Left lung (tissue), 14 donors: ENCODE measurements at places on chromosomes 3 and 15. TPM values are rescaled to one million over a fixed set of nuclear protein-coding genes. Genes with fewer than 3 reads are reported as not detected.

DNA sequence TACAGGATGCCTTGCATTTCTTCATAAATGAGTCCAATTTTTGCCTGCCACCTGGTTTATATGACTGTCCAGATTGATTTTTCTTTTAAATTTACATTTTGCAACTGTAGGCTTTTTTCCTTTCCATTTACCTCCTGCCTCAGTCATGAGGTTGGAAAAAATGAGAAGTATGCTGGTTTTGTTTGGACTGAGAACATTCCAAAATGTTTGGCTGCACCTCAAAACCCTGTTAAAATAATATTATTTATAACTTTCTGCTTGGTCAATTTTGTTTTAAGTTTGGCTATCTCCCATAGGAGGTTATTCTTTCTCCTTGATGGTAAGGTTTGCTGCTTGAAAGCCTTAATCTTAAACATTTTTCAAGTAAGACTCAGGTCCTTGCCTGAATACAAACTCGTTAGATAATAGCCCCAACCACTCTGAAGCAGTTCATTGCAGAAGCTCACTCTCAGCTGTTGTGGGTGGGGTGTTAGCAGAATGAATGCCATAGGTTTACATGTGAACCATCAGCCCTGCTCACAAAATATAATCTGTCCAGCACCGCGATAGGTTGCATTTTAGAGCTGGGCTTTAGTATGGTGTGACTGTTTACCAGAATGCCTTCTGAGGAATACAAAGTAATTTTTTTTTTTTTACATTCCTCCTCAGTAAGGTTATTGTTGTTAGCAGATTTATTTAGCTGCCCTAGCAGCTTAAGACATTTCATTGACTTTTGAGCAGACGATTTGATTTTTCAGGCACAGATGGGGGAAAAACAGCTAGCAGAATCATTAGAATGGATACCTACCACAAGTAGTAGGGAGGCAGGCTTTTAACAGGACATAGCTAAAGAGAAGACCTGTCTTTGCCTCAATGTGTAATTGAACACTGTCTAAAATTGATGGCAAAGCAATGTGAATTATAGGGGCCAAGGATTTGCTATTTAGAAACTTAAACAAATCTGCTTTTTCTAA is 630.8 kb upstream of the KCNMB2 start:
- H3K4me1 ChIP-seq: peaks cover 11% of the 10 kb centered on the region
- DNase-seq: no peak
- H3K4me3 ChIP-seq: no peak overlapping the region
- no peaks in the 10 kb centered on the region for H3K36me3 ChIP-seq
- no peaks in the 10 kb centered on the region for H3K27me3 ChIP-seq
- H3K27ac ChIP-seq: peak overlapping the region; percentile 57

DNA sequence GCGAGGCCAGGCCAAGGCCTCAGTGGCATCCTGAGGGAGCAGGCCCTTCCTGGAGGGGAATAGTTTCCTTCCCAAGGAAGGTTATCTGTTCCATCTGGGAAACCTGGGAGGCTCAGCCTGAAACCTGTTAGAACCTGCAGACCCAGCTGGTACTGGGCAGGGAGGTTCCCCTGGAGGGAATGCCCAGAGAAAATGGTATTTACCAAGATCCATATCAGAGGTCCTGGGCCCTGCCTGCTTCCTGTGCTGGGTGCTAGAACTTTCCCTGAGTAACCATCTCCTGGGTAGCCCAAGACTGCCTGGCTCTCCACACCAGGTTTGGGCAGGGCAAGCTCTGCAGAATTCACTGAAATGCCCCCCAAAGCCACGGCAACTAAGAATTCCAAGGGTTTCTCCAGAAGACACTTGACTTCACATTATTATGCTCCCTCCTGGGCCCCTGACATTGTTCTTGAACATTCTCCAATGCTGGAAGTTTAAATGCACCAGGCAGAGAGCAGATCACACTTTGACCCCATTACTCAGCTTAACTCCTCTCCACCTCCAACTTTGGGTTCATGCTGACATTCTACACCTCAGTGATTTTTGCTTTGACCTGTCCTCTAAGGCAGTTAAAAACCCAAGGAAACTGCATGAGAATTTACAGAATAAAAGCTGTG is 2.0 kb downstream of the CA12 start:
- DNase-seq: no peak
- H3K27ac ChIP-seq: no peak overlapping the region
- no peaks in the 10 kb centered on the region for H3K36me3 ChIP-seq
- H3K4me1 ChIP-seq: peaks cover 6% of the 10 kb centered on the region

DNA sequence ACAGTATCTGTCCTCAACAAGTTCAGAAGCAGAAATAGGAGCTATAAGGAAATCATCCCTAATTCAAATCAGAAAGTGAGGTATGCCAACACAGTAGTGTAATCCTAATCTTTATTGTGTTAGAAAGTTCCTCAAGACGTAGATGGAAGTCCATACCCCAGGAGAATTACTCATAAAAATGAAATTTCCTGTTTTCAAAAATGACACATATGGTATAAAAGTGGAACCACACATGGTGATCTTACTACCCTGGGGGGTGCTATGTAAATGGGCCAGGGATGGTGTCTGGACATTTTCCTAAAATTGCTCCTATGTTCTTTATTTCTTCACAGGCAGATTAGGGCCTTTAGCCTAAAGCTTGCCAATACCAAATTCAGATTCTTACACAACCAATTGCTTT is 204.1 kb downstream of the ARRDC4 start:
- no peak for DNase-seq
- no peaks in the 10 kb centered on the region for H3K36me3 ChIP-seq
- H3K27me3 ChIP-seq: no peaks in the 10 kb centered on the region
- H3K4me3 ChIP-seq: no peak overlapping the region
- H3K27ac ChIP-seq: no peak overlapping the region
- H3K4me1 ChIP-seq: peaks cover 10% of the 10 kb centered on the region

DNA sequence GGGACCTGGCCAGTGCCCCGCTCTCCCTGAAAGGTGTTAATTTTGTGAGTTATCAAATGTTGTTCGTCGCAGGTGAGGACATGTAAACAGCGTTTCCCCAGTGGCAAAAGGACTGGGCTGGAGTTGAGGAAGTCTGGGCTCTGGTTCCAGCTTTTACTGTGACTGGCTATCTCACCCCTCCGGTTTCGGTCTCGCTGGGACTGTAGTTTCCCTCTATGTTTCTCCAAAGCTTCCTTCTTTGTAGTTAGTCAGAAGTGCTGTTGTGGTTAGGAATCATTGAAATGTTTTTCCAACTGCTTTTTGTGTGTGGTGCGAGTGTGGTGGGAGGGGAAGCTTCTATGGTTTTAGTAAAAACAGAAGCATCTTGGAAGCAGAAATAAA is 990 bp upstream of the CLDN1 start:
- peak overlapping the region; percentile 40 for H3K4me3 ChIP-seq
- H3K27me3 ChIP-seq: peaks cover 25% of the 10 kb centered on the region
- DNase-seq: no peak

- no peaks in the 10 kb centered on the region for H3K27me3 ChIP-seq
- DNase-seq: peak; percentile 25
- peaks cover 16% of the 10 kb centered on the region for H3K4me1 ChIP-seq
Observed at GRCh38 chr15:41417418-41418195, 712 bp downstream of the RTF1 start.

DNA sequence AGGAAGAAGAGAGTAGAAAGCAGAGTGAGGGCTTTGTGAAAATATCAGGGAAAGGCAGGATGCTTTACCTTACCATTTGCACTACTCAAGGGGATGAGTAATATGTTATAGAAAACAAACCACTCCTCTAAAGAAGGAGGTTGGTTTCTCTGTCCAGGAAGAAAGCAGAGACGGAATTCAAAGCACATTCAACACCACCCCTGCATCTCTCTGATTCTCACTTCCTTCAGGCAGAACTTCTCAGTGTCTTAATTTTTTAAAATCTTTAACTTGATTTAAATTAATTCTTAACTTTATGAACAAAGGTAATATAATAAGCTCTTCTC is 82.4 kb downstream of the NR2F2 start:
- H3K27me3 ChIP-seq: peaks cover 100% of the 10 kb centered on the region
- no peak overlapping the region for H3K27ac ChIP-seq
- DNase-seq: no peak
- H3K4me3 ChIP-seq: no peak overlapping the region
- peaks cover 14% of the 10 kb centered on the region for H3K4me1 ChIP-seq

DNA sequence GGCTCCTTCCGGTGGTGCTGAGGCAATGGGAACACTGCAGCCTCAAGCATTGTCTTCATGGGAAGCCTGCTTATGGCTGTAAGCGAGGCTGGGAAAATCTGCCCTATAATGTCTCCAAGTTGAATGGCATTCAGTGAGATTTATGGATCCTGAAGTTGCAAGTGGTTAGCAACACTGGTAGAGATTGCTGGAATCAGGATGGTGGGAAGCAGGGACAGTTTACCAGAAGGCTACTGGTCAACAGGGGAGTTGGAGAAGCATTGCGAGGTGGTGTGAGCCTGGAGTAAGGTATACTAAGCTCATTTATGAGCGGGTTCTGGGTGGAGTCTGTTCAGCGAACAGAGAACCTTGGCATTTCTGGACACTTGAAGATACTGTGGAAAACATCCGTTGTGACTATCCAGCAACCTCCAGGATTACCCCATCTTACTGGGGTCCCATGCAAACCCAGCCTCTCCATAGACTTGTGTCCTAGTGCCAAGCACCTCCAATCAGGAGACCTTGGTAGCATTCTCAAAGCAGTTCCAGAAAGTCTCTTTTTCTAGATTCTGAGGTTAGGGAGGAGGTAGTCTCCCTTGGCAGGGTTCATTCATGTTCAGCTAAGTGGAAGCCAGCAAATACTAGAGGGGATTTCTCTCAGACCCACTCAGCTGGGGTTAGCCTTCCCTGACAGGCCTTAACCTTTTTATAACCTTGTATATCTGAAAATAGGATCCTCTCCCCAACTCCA is 7.3 kb downstream of the RPSA start:
- H3K27ac ChIP-seq: no peak overlapping the region
- DNase-seq: no peak
- peaks cover 61% of the 10 kb centered on the region for H3K36me3 ChIP-seq
- H3K27me3 ChIP-seq: no peaks in the 10 kb centered on the region
- H3K4me3 ChIP-seq: no peak overlapping the region

- DNase-seq: no peak
- H3K4me1 ChIP-seq: no peaks in the 10 kb centered on the region
- H3K36me3 ChIP-seq: no peaks in the 10 kb centered on the region
- no peak overlapping the region for H3K27ac ChIP-seq
- H3K27me3 ChIP-seq: no peaks in the 10 kb centered on the region
- no peak overlapping the region for H3K4me3 ChIP-seq
Observed at GRCh38 chr15:82663186-82663600, 16.0 kb upstream of the CPEB1 start.

DNA sequence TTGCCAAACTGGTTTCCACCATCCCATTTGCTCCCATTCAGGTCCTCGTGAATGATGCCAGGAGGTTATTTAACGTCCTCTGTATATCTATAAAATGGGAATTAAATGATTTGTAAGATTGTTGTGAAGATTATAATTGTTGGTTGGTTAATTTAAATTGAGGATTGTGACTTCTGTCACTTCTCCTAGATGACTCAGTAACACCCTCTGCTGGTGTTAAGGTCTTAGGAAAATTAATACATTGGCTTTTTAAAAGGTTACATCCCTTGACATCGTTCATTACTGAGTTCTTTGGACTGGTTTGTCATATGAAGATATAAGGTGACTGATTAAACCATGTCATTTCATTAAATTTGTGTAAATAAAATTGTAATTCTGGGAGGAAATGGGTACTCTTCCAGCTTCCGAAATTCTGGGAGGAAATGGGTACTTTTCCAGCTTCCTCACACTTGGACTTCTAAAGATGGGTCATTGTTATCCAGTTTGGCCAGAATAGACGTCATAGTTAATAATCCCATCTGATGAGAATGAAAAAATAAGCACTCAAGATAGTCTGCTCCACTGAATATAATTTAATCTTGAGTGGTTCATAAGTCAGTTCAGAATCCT is 33.3 kb upstream of the PAQR5 start:
- no peaks in the 10 kb centered on the region for H3K4me1 ChIP-seq
- H3K36me3 ChIP-seq: no peaks in the 10 kb centered on the region
- no peak overlapping the region for H3K27ac ChIP-seq
- H3K27me3 ChIP-seq: no peaks in the 10 kb centered on the region

- DNase-seq: no peak
- peak overlapping the region; percentile 13 for H3K27ac ChIP-seq
- H3K27me3 ChIP-seq: no peaks in the 10 kb centered on the region
- no peak overlapping the region for H3K4me3 ChIP-seq
- H3K36me3 ChIP-seq: no peaks in the 10 kb centered on the region
Observed at GRCh38 chr3:183233966-183234365, 19.1 kb upstream of the B3GNT5 start.

DNA sequence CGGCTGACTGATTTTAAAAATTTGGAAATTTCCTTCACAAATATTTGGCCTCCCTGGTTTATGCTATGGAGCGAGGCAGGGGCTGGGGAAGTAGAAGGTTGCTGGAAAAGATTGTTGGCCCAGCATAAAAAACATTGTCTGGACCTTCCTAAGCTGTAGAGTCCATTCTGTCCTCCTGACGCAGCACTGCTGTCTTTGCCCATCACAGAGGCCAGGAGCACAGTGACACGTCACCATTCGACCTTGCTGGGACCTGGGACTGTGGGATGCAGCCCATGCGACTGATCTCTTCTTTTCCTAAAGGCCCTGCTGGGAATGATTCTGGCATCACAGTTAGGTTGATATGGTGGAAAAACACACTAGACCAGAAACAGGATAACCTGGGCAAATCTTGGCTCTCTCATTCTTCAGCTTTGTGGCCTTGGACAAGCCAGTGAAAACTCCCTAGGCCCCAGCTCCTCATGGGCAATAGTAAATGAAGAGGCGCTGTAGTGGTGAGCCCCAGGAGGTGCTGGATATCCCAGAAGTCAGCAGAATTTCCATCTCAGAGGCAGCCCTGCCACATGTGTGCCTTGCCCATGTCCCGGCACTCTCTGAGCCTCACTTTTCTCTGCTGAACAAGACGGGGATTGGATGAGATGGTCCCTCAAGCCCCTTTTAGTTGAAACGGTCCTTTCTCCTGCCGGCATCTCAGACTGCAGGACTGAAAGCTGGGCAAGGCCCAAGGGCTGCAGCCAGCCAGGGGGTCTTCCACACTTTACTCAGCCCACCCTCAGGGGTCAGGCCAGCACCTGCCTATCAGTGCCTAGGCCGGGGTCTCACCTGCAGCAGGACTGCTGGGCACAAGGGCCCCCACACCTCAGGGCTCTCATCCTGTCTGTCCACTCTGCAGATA is 69.6 kb downstream of the SENP2 start:
- peaks cover 3% of the 10 kb centered on the region for H3K36me3 ChIP-seq
- peak overlapping the region; percentile 14 for H3K27ac ChIP-seq
- DNase-seq: no peak

DNA sequence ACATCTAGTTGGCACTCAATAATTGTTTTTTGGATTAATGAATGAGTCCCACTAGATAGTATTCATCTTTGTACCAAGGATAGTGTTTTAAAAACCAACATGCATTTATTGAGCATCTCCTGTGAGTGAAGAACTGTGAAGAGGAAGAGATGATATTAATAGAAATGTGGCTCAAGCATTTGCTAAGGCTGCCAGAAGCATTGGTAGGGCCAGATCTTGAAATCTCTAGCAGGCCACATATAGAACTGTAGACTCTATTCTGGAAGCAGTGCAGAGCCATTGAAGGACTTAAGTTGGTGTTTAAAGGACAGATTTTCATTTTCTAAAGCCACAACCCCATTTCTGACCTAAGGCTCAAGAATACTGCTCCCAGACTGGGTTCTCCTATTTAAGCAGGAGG is 99.0 kb downstream of the NEK11 start:
- H3K36me3 ChIP-seq: no peaks in the 10 kb centered on the region
- no peak overlapping the region for H3K27ac ChIP-seq
- no peaks in the 10 kb centered on the region for H3K4me1 ChIP-seq
- no peak overlapping the region for H3K4me3 ChIP-seq
- no peak for DNase-seq

The ZNF717 gene
- 13.5 TPM for total RNA-seq

The GCSAM gene
- total RNA-seq: 0.45 TPM
